ENCODE measurements at places on chromosomes 11 and 22. TPM values are rescaled to one million over a fixed set of nuclear protein-coding genes. Genes with fewer than 3 reads are reported as not detected.

Gene NDUFS8
- total RNA-seq = 157 TPM

Gene GNG3
- not detected for total RNA-seq

Gene OR51B2
- not detected for total RNA-seq

Gene RBMXL2
- total RNA-seq = not detected

DNA sequence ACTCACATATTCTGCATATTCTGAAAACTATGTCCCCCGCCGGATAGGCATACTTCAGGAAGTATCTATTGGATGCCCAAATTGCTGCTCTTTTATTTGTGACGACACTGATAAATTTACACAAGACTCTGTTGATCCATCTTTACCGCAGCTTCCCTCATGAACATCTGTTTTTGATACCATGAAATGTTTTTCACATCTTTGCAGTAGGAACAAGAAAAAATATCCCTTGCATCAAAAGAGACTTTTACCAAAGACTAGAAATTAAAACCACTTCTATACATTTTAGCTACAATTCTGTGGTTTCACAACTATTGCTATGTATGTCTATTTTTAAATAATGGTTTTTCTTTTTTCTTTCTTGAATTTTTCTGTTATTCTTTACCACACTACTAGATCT lies 15.3 kb downstream of the POU2AF2 start:
- DNase-seq = no peak

DNA sequence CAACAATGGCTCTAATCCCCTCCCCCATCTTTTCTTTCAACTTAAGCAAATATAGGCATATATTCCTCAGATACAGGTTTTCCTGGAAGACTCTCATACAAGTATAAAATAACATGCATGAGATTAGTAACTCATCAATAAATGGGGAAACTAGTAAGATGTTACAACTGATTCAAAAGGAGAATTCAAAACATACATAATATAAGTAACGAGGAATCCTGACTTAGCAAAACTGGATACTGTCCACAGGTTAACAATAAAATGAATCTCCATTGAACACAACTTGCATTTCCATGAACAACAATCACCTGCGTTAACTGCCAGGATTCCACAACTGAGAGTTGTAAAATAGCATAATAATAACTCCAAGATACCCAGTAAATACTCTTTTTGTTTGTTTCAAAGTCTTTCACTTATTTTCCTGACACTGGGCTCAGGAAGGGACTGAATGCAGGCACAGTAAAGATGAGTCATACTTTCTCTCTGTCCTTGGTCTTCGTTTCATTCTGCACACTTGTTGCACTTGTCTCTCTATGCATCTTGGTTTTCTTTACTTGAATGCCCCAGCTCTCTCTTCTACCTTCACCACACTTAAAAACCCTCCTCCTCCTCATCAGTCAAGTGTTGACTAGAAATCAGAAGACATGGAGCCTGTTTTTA lies 8.1 kb downstream of the APIP start:
- no peak for DNase-seq

GRCh38 chr11:94516725-94517124 lies 4.5 kb downstream of the C11orf97 start:
- DNase-seq = no peak

GRCh38 chr22:42630901-42631602 lies 9.3 kb downstream of the ATP5MGL start:
- no peak for DNase-seq

DNA sequence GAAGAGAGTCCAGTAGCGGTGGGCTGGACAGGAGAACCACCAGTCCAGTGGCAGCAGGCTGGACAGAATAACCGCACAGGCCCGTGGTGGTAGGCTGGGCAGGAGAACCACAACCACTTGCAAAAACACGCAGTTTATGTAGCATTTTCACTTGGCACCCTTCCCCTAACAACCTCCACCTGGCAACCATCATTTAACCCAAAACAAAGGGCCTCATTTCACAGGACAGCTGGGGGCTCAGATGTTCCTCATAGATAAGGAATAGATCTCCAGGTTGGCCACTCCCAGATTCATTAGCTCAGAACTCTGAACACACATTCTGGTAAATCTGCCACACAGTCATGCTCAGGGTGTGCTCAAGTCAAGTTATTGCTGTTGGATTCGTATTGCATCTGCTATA lies 41.2 kb downstream of the SYTL2 start:
- no peak for DNase-seq
